Liver (tissue), 10 donors: ENCODE measurements at places on chromosomes 2 and 18. TPM values are rescaled to one million over a fixed set of nuclear protein-coding genes. Genes with fewer than 3 reads are reported as not detected.
A peak's percentile ranks its signal among the peaks of the same experiment; 100 is the strongest.

- DNase-seq, result peak; percentile 16
Observed at GRCh38 chr2:72032481-72033041, 115.1 kb downstream of the CYP26B1 start.

GRCh38 chr2:158649846-158650245 is 145.3 kb upstream of the DAPL1 start:
- DNase-seq, result no peak

Gene ANKRD36C
- 12.0 TPM for total RNA-seq

Gene LDLRAD4
- 41.7 TPM for total RNA-seq

Gene REG1B
- total RNA-seq, result not detected

- DNase-seq, result no peak
Observed at GRCh38 chr18:10499230-10499629, 26.6 kb upstream of the NAPG start.
